ENCODE measurements at places on chromosomes 7 and 10.
A peak's percentile ranks its signal among the peaks of the same experiment; 100 is the strongest.

- DNase-seq: no peak
These were observed 18.3 kb downstream of the ANXA11 start for GRCh38 chr10:80187060-80187459.

GRCh38 chr7:41624818-41625217, 78.1 kb downstream of the INHBA start:
- no peak for DNase-seq

DNA sequence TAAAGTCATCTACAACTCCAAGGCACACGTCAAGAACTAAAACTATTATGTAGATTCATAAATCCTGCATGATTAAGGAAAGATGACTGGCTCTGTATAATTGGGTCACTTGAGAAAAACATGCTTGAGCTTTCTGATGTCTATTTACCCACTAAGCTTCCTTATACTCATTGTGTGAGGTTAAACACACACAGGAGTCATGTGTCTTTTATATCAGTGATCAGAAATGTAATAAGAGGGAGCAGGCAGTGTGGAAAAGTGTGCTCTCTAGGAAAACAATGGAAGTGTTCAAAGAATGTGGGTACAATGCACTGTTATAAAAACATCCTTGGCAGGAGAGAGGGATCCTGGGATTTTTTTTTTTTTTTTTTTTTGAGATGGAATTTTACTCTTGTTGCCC, 108.6 kb upstream of the ARID5B start:
- no peak for DNase-seq

- DNase-seq: no peak
These were observed 13.2 kb downstream of the FGF8 start for GRCh38 chr10:101762736-101763135.

- DNase-seq: no peak
These were observed 69.0 kb downstream of the SNX10 start for GRCh38 chr7:26360650-26361049.

- no peak for DNase-seq
These were observed 591.6 kb upstream of the PFKP start for GRCh38 chr10:2475711-2476217.

- DNase-seq: no peak
These were observed 25.3 kb downstream of the USP6NL start for GRCh38 chr10:11586170-11586569.

DNA sequence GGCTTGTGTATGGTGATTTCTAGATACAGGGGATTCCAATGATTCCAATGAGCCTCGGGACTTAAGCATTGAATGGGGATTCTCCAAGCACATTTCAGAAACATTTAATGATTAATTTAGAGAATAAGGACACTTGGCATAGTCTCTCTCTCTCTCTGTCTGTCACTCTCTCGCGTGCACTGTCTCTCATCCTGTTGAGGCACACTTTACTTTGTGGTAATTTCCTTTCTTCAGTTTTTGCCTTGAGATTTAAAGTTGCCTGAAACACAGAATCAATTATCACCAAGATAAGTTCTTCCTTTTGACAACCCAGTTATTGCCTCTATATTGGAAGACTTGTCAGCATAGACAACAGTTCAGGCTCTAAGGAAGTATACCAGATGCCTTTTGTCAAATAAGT, 131.6 kb downstream of the ARID5B start:
- no peak for DNase-seq

DNA sequence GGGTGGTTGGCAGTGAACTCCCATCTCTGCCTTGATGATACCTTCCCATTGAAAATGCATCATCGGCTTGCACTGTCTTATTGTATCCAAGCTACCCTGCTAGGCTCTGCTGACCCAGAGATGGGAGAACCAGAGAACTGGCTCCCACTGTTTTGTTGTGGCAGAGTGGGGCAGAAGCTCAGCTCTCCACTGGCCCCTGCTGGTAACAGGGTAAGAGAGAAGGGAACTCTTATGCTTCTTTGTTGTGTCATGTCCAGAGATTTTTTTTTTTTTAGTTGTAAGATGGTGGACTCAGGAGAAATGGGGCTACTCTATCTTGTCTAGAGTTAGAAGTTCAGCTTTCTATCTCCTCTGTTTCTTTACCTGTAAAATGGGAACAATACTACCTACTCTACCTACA, 100.5 kb upstream of the SDK1 start:
- peak; percentile 7 for DNase-seq

GRCh38 chr7:42235741-42236161, 1.3 kb downstream of the GLI3 start:
- no peak for DNase-seq

DNA sequence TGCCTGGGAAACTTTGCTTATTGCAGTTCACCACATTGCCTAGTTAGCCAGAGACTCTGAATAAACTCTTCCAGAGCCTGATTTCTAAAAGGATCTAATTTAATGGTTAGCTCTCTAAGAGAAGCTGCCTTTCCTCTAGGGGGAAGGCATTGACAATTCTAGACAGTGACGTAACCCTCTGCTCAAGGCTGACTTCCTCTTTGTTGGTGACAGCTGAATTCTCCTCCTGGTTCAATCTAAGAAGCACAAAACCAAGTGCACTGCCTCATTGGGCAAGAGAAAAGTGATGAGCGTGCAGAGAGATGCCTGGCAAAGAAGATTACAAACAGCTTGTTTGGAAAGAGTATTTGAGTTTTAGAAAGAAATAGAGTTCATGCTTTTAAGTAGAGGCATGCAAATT, 102.7 kb downstream of the MACC1 start:
- DNase-seq: no peak

GRCh38 chr10:19111501-19112267, 63.1 kb downstream of the MALRD1 start:
- DNase-seq: no peak

- DNase-seq: no peak
These were observed 96.9 kb upstream of the STEAP1B start for GRCh38 chr7:22596763-22597400.

DNA sequence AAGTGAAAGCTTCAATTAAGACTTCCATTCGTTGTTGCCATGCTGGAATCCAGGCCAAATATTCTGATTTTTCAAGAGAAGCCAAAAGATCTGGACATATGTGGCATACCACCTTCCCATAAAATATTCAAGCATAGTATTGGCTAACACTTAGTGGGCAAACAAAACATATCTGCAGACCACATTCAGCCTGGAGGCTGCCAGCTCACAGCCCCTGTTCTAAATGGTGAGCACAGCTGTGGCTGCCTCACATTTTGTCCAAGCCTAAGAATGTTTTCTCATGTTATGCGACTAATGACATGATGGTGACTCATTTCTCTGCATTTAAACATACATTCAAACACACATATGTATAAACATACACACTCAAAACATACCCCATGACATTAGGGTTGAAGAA, 10.6 kb upstream of the CALU start:
- DNase-seq: no peak

- peak; percentile 75 for DNase-seq
These were observed 37.8 kb downstream of the AOAH start for GRCh38 chr7:36686499-36686898.

GRCh38 chr7:47453093-47454061, 128.5 kb downstream of the TNS3 start:
- DNase-seq: no peak

DNA sequence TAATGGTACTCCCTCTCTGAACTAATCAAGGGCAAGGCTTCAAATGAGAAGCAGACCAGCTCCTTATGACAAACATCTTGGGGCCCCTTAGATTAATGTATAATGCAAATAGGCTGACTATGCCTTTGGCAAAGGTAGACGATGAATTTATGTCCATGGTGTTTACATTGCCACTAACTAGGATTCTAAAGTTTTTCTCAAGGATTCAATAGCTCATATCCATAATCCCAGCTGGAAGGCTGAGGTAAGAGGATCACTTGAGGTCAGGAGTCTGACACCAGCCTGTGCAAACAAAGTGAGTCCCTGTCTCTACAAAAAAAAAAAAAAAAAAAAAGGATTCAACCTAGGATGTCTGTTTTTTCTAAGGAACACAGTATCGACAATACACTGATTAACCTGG, 96.5 kb downstream of the ORC5 start:
- no peak for DNase-seq

DNA sequence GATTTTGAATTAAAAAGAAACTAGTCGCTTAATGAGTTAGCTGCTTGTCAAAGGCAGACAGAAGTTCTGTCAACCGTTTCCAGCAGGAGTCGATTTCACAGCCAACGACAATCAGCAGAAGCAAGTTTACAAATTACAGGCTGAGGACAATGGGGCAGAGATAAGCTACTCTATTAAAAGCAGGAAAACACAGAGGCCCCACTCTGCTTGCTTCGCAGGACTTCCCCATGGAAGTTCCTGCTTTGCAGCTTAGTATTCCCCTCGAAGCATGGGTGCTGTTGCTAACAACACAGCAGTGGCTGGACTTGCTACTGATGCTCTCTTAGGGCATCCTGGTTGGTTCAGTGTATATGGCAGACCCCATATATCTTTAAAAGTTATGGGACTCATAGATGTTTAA, 50.8 kb upstream of the KLF6 start:
- DNase-seq: no peak

DNA sequence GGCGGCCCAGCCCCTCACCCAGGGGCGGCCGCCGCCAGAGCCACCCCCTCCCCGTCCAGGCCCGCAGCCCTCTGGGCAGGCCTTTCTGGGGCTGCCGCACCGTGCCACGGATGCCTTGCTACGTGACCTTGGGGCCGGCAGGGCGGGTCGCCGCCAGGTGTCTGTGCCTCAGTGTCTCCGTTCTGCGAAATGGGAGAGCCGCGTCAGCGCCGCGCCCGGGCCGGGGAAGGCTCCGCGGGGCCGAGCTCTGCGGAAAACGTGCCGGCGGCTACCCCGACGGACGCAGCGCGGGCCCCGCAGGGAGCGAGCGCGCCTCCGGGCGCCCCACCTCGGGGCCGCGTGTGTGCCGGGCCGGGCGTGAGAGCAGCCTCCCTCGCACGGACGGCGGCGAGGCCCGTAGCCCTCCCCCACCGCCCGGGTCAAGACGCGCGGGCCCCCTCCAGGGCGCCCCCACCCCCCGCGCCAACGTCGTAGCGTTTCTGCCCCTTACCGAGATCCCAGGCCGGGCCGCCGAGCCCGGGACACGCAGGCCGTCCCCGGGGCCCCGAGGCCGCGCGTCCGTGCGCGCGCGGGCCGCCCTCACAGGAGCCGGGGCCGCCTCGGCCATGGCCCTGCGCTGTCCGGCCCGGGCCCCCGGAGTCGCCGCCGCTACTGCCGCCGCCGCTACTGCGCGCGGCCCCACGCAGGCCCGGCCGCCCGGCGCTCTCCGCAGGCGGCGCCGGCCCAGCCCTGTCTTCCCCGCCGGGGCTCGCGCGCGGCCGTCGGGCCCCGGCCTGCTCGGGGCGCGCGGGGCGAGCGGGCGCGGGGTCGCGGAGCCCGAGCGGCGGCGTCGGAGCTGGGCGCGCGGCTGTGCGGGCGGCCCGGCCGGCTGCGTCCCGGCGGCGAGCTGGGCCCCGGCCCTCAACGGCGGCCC, 1.1 kb downstream of the ZNF777 start:
- DNase-seq: no peak

- no peak for DNase-seq
These were observed 29.5 kb upstream of the ANKRD2 start for GRCh38 chr10:97543025-97543546.

- DNase-seq: no peak
These were observed 104.0 kb downstream of the JAZF1 start for GRCh38 chr7:28076423-28077200.

- DNase-seq: no peak
These were observed 43.0 kb downstream of the ZMYND11 start for GRCh38 chr10:178208-178607.

DNA sequence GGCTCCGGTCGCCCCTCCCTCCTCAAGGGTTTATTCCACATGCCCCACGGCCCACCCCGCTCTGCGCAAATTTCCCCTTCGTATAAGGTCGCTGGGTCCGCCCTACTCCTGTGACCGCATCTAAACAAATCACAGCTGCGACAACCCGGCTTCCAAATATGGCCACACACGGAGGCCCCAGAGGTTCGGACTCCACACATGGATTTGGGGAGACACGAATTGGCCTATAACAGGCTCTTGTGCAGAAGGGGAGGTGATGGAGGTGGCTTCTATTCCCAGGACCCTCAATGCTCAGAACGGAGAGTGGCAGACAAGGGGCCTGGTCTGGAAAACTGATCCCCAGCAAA, 90.1 kb downstream of the FOXL3 start:
- DNase-seq: no peak

- no peak for DNase-seq
These were observed 58.1 kb upstream of the DGKI start for GRCh38 chr7:137904833-137905232.

DNA sequence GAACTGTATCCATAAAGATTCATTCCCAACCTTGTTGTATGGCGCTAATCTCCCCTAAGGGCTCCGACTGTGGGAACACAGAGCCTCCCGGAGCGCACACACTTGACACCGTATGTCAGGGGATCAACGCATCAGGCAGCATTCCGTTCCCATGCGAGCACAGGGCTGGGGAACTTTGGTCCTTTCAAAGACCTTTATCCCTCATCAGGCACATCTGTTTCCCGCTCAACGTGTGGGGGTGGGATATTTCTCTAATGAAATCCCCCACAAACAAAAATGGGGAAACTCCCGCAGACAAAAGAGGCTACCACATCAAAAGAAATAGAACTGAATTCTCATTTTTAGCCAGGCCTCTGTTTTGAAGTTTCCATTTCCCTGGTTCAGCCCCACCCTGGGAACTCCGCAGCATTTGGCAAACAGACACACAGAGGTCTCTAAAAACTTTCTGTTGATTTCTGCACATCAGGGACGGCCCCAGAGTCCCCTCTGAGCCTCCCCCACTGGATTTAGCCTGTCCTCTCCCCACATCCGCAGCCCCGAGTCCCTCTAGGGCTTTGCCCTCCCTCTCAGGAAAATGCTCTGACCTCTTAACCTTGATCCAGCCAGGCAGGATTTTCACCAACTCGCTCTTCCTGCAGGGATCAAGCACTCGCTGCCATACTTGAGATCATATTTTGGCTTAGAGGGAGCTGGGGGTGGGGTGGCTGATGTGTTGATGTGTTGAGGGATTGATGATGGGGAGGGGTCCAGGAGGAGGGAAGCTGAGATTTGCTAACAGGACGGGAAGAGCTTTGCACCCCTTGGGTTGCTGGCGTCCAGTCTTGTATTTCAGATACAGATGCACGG, 6.6 kb downstream of the CPA5 start:
- DNase-seq: no peak

DNA sequence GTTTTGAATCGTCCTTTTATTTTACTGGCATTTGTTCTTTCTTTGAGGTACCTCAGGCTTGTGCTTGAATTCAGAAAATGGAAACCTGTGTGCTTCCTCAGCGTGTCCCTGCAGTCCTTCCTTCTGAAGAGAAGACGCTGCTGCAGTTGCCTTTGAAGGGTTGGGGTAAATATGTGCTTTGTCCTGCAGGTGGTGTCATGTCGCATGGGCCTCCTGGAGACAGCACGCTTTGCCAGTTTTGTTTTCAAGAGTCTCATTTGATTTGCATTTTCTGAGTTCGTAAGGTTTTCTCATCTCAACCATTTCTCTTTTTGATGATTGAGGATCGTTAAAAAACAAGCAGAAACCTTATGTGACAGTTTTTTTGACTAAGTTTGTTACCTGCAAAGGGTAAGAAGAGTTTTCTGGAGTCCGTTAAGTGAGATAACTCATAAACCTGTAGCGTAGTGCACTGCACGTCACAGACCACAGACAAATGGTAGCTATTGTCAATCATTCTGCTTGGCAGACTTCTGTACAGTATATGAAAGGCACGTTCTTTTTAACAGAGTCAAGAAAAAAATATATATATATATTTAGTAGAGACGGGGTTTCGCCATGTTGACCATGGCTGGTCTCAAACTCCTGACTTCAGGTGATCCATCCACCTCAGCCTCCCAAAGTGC, 57.0 kb downstream of the CDC123 start:
- DNase-seq: no peak

- no peak for DNase-seq
These were observed 10.9 kb upstream of the RBP3 start for GRCh38 chr10:47337310-47337709.

Measured in CD8-positive, alpha-beta T cell (primary cell).